ENCODE measurements at places on chromosomes 7 and 10. TPM values are rescaled to one million over a fixed set of nuclear protein-coding genes. Genes with fewer than 3 reads are reported as not detected.

Gene SPDYE18
- total RNA-seq, result not detected

Gene FANK1
- 2.6 TPM for total RNA-seq

Gene ZNF777
- 11.3 TPM for total RNA-seq

Gene TIAL1
- total RNA-seq, result 104 TPM

GRCh38 chr7:138872576-138872975 is 74.6 kb upstream of the ATP6V0A4 start:
- no peak for DNase-seq
